ENCODE measurements at places on chromosomes 5 and 9.
A peak's percentile ranks its signal among the peaks of the same experiment; 100 is the strongest.

DNA sequence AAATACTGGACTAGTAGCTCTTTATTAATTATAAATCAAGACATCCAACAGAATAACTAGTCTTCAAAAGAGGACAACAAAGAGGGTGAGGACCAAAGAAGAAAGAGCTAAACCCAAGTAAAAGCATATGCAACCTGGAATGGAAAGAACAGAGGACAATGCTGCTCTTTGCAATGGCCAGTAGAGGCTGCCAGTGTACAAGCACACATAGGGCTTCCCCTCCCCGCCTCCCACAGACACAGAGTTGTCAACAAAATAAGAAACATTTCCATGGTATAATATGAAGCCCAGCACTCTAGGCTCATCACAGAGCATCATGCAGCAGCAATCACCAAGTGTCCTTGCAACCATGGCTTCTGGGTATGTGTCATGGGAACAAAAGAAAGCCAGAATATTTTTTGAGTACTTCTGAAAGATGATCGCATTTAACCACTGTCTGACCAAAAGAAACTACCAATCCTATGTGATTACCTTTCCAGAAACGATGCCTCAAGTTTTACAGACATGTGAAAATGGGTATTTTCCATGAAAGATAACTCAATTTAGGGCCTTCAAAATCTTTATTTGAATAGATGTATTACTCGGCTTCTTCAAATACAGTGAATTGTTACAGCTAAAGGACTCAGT, 58.1 kb downstream of the RFX3 start:
- DNase-seq, result peak; percentile 84

GRCh38 chr9:90991953-90992352, 190.3 kb downstream of the SYK start:
- no peak for DNase-seq

DNA sequence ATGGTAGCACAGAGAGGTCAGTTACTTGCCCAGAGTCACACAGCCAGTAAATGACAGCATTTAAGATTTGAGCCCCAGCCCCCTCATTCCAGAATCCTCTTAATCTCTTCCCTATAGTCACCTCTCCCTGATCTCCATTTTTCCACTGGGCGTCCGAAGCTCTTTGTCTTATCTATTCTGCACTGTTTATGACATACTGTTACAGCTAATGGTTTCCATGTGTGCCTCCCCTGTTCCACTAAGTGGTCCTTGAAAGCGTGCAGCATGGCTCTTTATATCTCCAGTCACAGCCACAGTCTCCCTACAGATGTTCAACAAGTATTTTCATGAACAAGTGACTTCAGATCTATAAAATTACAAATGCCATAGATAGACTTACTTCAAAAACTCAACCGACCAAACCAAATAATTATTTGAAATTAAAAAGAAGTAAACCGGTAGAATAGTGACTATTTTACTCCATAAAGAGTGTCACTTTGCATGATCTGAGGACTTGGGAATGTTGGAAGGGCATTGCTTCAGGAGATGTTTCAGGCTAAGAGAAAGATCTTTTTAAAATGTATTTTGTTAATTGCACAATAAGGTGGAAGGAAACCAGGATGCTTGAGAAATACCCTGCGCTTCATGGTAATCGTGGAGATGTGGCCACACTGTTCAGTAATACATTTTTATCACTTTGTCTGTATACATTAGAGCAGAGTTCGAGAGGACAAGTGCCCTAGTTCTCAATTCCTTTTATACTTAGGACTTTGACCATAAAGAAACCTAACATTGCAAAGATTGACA, 237.2 kb downstream of the FBXL7 start:
- DNase-seq, result no peak

GRCh38 chr5:172642486-172642885, 1.4 kb downstream of the NEURL1B start:
- DNase-seq, result no peak

DNA sequence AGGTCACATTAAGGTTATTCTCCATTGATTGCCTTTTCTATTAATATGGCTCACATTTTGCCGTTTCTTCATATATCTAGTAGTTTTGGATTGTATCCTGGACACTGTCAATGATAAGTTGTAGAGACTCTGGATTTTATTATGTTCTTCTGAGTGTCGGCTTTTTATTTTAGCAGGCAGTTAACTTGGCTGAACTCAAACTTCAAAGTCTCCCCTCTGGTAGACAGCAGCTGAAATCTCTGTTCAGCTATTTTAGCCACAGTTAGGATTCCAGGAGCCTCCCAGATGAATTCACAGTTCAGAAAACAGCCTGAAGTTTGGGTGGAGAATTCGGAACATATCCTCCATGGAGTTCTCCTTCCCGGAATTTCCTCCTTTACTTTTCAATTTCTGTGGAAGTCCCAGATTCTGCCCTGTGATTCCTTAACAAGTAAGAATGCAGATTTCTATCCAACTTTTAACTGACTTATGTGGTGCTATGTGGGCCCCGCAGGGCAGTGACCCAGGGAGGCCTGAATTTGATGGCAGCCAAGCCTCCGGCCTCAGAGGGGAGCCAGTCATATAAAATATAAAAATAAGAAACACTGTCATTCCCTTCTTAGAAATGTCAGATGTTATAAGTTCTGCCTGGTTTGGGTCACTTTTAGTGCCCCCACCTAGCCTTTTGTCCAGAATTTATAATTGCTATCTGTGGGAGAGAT, 39.3 kb upstream of the MVB12B start:
- DNase-seq, result no peak

- DNase-seq, result no peak
Measured at GRCh38 chr5:135391869-135392255, 7.2 kb downstream of the MACROH2A1 start.

DNA sequence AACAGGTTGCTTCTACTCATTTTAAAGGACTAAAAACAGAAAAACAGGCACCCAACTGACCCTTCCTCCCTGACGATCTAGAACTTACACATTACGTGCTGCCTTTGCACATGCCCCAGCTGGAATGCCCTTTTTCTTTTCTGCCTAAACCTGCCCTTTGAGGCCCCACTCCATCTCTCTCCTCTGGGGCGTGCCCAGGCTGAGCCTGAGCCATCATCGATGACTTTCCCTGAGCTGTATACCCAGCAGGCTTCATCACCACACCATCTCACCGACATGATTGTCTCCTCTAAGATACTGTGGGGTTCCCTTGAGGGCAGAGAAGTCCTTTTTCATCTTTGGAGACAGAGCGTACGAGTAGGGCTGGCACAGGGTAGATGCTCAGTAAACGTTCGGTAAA, 24.1 kb upstream of the GABBR2 start:
- DNase-seq, result no peak

DNA sequence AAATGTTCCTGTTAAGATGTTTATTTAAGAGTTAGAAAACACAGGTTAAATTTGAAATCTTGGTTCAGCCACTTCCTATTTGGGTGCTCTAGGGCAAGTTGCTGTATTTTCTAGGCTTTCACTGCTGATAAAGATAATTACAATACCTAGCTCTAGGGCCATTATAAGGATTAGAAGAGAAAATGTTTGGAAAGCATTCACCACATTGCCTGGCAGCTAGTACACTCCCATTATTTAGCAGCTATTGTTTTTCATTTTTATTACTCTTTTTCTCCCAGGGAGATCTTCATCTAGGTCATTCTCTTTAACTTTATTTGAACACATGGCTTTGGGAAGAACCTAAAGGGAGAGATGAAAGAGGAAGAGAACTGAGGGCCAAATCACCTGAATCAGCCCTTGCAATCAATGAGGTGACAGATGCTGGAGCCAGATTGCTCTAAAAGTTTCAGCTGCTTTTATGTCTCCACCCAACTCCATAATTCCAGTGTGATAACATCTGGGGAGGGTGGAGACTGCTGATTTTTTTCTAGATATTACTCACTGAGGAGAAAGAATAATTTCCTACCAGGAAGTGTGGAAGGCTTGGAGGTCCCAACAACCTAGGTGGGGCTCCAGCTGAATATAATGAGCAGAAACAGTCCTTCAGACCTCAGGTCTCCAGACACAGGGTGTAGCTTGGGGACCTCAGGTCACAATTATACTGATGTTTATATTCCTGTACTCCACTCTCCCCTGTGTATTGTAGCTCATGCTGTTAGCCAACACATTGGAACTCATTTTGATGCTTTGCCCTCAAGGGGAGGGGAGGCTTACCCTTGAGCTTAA, 640.0 kb downstream of the RAB3C start:
- no peak for DNase-seq

GRCh38 chr9:18672706-18673105, 198.8 kb downstream of the ADAMTSL1 start:
- no peak for DNase-seq

DNA sequence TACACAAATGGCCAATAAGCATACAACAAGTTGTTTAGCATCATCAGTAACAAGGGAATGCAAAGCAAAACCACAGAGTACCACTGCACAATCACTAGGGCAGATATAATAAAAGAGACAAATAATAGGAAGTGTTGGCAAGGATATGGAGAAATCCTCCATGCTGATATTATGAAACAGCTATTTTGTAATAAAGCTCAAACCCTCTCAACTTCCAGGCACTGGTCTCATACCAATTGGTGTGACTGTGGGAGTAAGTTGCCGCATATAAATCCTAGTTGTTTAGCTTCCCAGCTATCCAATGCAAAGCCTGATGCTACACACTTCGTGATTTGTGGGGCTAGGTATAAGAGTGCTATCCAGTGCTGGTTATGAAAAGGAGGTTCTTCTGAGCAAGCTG, 88.6 kb downstream of the SMIM23 start:
- no peak for DNase-seq

DNA sequence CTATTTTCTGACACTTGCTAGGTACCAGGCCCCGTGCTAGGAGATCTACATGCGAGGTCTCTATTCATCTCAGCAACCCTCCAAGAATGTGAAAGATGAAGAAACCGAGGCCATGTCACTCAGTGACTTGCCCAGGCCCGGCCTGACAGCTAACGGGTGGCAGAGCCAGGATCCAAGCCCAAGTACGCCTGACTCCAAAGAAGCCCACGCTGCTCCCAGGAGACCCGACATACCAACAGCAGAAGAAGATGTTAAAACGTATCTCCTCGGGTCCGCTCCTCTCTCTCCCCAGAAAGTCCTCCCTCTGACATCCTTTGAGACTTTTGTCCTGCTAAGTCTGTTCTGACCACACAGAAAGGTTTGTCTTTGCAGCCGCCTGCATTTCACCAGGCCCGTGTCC, 65.2 kb downstream of the CRB2 start:
- DNase-seq, result no peak

Data from cerebellar cortex (tissue), 1 donor.